ENCODE measurements at places on chromosomes 2 and 18.

GRCh38 chr2:17748745-17749144, 4.9 kb downstream of the SMC6 start:
- no peak for DNase-seq

GRCh38 chr2:201007584-201007998, 44.1 kb upstream of the ORC2 start:
- no peak for DNase-seq

DNA sequence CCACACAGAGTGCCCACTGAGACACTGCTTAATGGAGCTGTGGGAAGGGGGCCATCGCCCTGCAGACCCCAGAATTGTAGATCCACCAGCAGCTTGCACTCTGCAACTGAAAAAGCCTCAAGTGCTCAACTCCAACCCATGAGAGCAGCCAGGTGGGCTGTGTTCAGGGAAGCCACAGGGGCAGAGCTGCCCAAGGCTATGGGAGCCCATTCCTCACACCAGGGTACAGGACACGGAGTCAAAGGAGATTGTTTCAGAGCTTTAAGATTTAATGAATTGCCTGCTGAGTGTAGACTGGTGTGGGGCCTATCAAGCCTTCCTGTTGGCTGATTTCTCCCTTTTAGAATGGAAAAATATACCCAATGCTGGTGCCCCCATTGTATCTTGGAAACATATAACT, 17.2 kb downstream of the TPO start:
- no peak for DNase-seq

GRCh38 chr2:168246072-168246482, 1.3 kb downstream of the STK39 start:
- no peak for DNase-seq

DNA sequence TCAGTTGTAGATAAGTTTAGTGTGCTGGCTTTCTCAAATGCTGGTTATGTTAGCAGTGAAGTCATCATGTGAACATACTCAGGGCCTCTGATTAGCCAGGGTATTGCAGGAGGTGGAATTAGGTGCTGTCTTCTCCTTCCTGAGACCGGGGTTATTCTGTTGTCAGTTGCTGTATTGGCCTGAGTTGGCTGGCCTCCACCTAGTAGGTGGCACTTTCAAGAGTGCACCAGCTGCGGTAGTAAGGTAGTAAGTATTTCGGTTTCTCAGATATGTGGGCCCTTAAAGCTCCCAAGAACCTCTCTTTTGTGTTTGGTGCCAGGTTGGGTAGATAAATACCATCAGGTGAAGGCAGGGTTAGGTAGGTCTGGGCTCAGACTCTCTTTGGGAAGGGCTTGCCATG, 1430.5 kb upstream of the CELF4 start:
- DNase-seq: no peak

- DNase-seq: no peak
These were observed 845 bp downstream of the EML4 start for GRCh38 chr2:42169874-42170521.

DNA sequence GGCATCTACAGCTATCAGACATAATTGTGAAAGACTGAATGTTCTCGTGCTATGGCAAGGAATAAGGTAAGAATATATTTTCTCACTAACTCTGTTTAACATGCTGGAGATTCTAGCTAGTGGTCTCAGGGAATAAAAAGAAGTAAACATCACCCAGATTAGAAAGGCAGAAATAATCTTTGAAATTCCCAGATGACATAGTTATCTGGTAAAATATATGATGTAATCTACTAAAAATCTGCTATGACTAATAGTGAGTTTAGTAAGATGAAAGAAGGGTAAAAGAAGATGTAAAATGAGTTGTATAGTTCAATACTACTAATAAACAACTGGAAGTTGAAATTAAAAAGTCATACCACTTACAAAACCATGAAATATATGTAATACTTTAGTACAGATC, 134.2 kb downstream of the DSC3 start:
- no peak for DNase-seq

GRCh38 chr2:224217233-224217961, 178.3 kb upstream of the SERPINE2 start:
- no peak for DNase-seq

GRCh38 chr2:226418521-226418920, 381.1 kb downstream of the IRS1 start:
- DNase-seq: no peak

- no peak for DNase-seq
These were observed 8.7 kb downstream of the PTH2R start for GRCh38 chr2:208415255-208415654.

GRCh38 chr18:25089470-25089869, 262.5 kb downstream of the ZNF521 start:
- DNase-seq: no peak

DNA sequence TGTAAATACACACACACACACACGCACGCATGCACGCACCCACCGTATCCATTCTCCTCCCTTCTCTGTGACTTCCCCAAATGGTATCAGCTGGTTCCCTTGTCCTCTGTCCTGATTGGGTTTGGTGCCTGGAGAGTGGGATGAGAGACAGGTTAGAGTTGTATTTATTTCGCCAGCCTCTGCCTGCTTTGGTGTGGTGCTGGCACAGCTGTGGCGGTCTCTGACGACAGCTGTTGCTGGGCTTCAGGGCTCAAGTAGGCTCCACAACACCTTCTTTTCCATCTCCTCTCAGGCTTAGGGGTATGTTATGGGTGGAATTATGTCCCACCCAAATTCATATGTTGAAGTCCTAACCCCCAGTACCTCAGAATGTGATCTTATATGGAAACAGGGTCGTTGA, 94.9 kb upstream of the ITGA6 start:
- no peak for DNase-seq

- DNase-seq: no peak
These were observed 123.2 kb downstream of the CABYR start for GRCh38 chr18:24262087-24262486.

- DNase-seq: no peak
These were observed 3.1 kb upstream of the KCNJ13 start for GRCh38 chr2:232779465-232779864.

GRCh38 chr2:9415516-9416169, 7.7 kb downstream of the ITGB1BP1 start:
- DNase-seq: no peak

DNA sequence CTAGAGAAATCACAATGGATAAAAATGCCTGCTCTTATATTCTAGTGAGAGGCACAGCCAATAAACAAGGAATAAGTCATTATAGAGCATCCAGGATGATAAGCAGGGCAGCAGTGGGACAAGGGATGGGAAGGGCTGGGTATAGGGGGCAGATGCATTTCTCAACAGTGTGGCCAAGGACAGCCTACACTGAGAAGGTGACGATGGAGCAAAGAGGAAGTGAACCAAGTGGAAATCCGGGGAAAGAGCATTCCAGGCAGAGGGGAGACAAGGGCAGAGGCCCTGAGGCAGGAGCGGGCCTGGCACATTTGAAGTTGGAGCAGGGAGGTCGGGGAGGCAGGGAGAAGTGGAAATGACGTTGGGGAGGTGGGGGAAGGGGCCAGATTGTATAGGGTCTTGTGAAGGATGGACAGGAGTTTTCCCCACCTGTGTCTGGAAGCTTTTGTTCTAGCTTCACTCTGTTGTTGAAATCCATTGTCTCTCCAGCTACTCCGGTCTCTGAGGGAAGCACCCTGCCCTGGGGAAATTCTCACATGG, 17.6 kb downstream of the TMEM177 start:
- no peak for DNase-seq

DNA sequence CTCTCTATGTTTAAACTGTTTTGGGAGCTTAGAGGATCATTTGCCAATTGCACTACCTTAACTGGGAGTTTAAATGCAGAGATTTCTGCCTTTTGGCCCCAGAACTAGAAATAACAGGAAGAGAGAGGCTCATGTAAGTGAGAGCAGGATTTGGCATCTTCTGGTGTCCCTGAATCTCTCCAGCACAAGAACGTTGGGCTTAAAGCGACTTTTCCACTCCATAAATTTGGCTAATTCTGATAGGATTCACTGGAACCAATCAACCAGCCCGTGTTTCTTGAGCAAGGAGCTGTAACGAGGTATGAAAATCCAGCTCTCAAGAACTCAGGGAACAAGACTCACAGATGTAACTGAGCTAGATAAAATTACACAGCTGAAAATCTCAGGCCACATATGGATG, 181.0 kb downstream of the C1D start:
- DNase-seq: no peak

DNA sequence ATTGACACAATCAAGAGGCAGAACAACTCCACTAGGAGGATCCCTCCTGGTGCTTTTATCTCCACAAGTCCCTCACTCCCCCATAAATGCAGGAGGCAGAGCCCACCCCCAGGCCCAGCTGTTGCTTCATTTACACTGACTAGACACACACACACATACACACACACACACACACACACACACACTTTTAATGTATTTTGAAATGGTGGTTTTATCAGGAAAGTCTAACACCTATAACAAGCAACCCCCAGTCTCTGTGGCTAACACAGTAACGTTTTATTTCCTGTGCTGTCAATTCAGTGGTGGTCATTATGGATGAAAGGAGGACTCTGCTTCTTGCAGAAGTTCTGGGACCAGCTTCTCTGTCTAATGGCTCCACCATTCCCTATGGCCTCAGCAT, 125.4 kb upstream of the FOSL2 start:
- no peak for DNase-seq

DNA sequence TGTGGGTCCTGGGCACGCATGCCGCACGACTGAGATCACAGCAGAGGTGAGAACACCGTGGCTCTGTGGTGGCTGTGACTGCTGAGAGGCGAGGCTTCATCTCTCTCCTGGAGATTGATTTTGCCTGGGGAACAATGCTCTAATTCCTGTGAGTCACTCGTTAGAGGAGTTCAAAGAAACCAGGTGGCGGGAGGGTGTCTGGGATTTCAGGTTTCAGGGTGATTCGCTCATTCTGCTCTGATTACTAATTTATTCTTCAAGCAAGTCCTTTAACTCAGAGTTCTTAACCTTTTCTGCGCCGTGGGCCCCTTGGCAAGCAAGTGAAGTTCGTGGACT, 56.3 kb downstream of the GLI2 start:
- no peak for DNase-seq

DNA sequence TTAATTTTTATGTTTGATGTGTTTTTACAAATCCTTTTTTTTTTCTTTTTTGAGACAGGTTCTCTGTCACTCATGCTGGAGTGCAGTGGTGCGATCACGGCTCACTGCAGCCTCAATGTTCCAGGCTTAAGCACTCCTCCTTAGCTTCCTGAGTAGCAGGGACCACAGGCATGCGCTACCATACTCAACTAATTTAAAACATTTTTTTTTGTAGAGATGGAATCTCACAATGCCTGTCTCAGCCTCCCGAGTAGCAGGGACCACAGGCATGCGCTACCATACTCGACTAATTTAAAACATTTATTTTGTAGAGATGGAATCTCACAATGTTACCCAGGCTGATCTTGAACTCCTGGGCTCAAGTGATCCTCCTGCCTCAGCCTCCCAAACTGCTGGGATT, 3.2 kb downstream of the NOTO start:
- no peak for DNase-seq

GRCh38 chr2:43054367-43054766, 172.0 kb downstream of the ZFP36L2 start:
- DNase-seq: no peak

- DNase-seq: no peak
These were observed 10.8 kb downstream of the EMILIN2 start for GRCh38 chr18:2857491-2858131.

- DNase-seq: no peak
These were observed 46.2 kb downstream of the ANKRD44 start for GRCh38 chr2:197264332-197264731.

- DNase-seq: no peak
These were observed 113.6 kb downstream of the ADCYAP1 start for GRCh38 chr18:1018181-1018681.

DNA sequence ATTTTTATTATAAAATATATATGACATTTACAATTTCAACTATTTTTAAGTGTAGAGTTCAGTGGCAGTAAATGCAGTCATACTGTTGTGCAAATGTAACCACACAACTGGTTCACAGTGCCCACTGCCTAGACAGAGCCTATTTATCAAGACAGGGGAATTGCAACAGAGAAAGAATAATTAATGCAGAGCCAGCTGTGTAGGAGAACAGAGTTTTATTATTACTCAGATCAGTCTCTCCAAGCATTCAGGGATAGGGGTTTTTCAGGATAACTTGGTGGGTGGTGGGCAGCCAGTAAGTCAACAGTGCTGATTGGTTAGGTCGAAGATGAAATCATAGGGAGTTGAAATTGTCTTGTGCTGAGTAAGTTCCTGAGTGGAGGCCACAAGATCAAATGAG, 200.3 kb downstream of the NYAP2 start:
- no peak for DNase-seq

DNA sequence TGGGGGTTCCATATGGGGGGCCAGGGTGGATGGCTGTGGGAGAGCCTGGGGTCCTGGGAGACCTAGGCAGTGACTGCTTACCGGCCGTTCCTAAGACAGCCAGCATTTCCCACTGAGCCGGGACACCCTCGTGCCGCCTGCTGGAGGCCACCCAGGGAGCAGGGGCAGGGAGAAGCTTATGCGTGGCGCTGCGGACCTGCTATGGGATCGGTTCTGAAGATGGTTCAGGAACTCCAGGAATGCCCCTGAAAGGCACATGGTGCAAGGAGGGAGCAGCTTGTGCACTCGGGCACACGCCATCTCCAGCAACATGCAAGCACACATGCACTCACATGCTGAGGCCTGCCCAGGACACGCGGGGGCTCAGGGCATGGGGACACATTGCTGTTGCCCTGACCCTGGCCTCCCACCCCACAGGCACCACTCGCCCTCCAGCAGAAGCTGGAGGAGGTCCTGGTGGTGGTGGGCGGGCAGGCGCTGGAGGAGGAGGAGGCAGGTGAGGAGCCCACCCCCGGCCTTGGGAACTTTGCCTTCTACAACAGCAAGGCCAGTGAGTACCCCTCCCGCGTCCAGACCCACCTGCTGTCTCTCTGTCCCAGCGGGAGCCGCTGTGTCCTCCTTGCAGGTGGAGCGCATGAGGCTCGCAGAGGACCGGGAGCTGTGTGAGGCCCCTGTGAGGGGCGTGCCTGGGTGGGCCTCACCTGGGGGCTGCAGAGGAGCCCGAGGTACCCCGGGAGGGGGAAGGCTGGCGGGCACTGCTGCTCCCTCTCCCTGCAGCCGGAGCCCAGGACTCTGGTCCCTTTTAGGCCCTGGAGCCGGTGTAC, 4.1 kb downstream of the KLHL30 start:
- no peak for DNase-seq

DNA sequence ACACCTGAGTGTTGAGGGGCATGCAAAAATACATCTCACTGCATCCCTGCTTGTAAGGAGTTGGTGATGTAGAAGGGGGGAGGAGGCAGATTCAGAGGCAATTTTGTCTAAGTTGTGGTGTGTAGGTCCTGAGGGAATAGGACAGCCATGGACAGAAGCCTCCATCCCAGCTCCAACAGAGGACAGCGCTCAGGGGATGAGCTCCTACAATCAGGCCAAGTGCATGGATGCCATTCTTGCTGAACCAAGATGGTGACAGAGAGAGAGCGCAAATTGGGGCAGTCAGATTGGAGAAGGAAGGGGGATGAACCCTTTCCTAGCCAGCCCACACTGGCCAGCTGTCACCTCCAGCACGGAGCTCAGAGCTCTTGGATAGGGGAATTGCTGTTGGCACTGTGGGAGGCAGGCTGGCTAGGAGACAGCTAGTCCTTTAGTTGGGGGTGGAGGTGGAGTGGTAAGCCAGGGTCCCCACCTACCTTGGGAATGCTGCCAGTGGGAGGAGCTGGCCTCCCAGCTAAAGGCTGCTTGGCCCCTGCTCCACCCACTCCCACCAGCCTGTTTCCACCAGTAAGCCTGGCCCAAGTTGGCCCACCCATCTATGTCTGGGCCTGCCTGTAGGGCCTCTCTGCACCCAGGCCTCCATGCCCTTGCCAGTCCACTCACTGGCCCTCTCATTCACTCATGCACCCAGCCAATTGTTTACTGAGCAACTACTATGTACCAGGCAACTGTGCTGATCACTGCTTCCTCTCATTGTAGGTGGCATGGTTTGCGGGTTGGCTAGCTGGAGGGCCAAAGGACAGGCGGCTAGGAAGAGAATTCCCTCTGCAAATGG, 2.5 kb upstream of the PER2 start:
- no peak for DNase-seq

All from stimulated activated effector memory CD8-positive, alpha-beta T cell treated with anti-CD3 and anti-CD28 coated beads, Interleukin-12 subunit alpha, Interleukin-12 subunit beta, amount 100 ng/mL, for 72 hours (primary cell).